ENCODE measurements at places on chromosomes 4 and X. TPM values are rescaled to one million over a fixed set of nuclear protein-coding genes. Genes with fewer than 3 reads are reported as not detected.
A peak's percentile ranks its signal among the peaks of the same experiment; 100 is the strongest.

DNA sequence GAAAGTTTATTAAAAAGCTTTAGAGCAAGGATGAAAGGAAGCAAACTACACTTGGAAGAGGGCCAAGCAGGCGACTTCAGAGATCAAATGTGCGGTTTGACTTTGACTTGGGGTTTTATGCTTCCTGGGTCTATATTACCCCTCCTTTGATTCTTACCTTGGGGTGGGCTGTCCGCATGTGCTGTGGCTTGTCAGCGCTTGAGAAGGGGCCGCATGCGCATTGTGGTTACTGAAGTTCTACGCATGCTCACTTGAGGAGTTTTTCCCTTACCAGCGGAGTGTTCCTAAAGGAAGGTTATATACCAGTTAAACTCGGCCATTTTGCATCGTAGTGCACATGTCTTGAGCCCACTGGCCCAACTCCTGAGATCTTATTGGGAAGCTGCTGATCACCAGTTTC, 9.9 kb downstream of the ZNF157 start:
- H3K4me1 ChIP-seq: no peaks in the 10 kb centered on the region
- H3K36me3 ChIP-seq: no peaks in the 10 kb centered on the region
- H3K27ac ChIP-seq: peak overlapping the region; percentile 66
- peak; percentile 86 for DNase-seq
- H3K27me3 ChIP-seq: no peaks in the 10 kb centered on the region

DNA sequence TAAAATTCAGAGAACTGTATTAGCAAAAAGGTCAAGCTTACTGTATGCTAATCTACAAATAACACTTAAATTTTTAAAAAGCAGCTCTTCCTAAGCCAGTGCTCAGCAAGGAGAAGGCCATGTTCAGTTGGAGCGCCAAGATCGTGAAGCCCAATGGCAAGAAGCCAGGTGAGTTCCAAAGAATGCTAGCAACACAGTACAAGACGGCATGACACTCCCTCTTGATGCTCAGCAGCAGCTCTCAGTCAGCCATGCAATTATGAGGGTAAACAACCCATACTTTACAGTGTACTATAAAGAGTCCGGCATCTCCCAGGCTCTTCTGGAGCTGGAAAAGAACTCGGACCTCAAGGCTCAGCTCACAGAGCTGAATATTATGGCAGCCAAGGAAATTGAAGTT, 34.9 kb downstream of the STX18 start:
- peaks cover 5% of the 10 kb centered on the region for H3K36me3 ChIP-seq
- no peak overlapping the region for H3K27ac ChIP-seq
- H3K27me3 ChIP-seq: no peaks in the 10 kb centered on the region
- no peak overlapping the region for H3K4me3 ChIP-seq

GRCh38 chr4:117164338-117164737, 79.0 kb upstream of the TRAM1L1 start:
- no peak overlapping the region for H3K4me3 ChIP-seq
- no peaks in the 10 kb centered on the region for H3K4me1 ChIP-seq
- no peaks in the 10 kb centered on the region for H3K27me3 ChIP-seq
- no peak overlapping the region for H3K27ac ChIP-seq
- no peak for DNase-seq

- H3K4me3 ChIP-seq: no peak overlapping the region
- H3K36me3 ChIP-seq: no peaks in the 10 kb centered on the region
- no peaks in the 10 kb centered on the region for H3K27me3 ChIP-seq
- H3K4me1 ChIP-seq: no peaks in the 10 kb centered on the region
- no peak for DNase-seq
Observed at GRCh38 chr4:181161669-181162068, 1081.5 kb upstream of the TENM3 start.

DNA sequence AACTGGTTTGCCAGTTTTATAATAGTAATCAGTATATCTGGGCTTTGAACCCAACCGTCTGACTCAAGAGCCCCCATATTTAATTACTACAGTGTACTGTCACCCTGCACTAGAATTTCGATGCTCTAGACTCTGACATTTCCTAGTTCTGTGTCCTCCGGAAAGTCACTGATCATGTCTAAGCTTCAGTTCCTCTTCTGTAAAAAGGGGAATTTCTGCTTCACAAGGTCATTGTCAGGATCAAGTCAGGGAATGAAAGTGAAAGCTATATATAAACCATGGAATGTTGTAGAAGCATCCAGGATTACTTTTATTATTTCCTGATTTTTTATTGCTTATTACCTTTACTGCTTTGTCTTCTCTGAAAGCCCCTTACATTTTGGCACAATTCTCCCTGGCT, 4.0 kb upstream of the KCNIP4 start:
- no peak overlapping the region for H3K4me3 ChIP-seq
- peaks cover 14% of the 10 kb centered on the region for H3K27me3 ChIP-seq
- no peak for DNase-seq
- peaks cover 3% of the 10 kb centered on the region for H3K4me1 ChIP-seq
- H3K36me3 ChIP-seq: no peaks in the 10 kb centered on the region

GRCh38 chr4:155887847-155888570, 15.5 kb upstream of the TDO2 start:
- no peaks in the 10 kb centered on the region for H3K27me3 ChIP-seq
- H3K4me1 ChIP-seq: no peaks in the 10 kb centered on the region
- no peak for DNase-seq
- H3K36me3 ChIP-seq: no peaks in the 10 kb centered on the region
- H3K27ac ChIP-seq: no peak overlapping the region

GRCh38 chr4:144985531-144985930, 112.5 kb downstream of the ANAPC10 start:
- H3K4me1 ChIP-seq: no peaks in the 10 kb centered on the region
- no peak overlapping the region for H3K4me3 ChIP-seq
- H3K36me3 ChIP-seq: no peaks in the 10 kb centered on the region

The GAGE12H gene
- not detected for total RNA-seq

The UGT2B10 gene
- total RNA-seq: 0.05 TPM
